ENCODE measurements at places on chromosomes 1 and 21.

DNA sequence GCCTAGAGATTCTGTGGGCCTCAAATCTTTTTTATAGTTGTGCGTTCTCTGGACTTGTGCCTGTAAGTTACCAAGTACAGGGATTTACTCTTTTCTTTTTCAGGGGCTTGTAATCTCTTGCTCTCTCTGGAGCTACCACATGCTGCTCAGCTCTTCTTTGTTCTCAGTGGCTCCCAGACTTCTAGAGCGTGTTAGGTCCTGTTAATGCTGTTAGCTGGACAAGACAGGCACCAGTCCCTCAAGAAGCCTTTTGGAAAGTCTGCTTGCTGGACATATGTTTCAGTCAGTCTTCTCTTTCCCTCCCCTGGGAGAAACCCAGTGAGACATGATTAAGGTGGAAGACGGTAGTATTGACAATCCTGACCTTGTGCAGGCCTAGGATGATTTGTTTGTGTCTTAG is 29.4 kb downstream of the KCNK2 start:
- no peak for DNase-seq

GRCh38 chr1:22805672-22806038 is 95.0 kb downstream of the EPHB2 start:
- DNase-seq: no peak

GRCh38 chr21:32547018-32547417 is 38.3 kb downstream of the TCP10L start:
- DNase-seq: peak; percentile 68

- DNase-seq: peak; percentile 68
Observed at GRCh38 chr1:226063224-226063976, 884 bp downstream of the H3-3A start.

GRCh38 chr1:157101149-157101548 is 1.5 kb upstream of the ETV3L start:
- no peak for DNase-seq

DNA sequence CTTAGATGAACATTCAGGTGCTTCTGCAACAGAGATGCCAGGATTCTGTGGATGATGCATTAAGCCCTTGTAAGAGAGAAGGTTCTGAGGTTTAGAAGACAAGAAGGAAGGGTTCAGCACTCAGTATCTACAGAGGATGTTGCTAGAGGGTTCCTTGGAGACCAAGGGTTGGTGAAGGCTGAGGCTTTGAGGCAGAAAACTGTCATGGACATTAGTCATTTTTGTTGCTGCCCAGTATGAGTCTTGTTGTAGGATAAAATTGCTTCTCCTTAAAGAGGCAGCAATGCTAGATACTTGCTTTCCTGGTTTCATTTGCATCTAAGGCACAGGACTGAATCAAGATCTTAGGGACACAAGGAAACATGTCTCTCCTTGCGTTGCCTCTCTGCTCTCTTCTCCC is 319.4 kb upstream of the NFIA start:
- no peak for DNase-seq

DNA sequence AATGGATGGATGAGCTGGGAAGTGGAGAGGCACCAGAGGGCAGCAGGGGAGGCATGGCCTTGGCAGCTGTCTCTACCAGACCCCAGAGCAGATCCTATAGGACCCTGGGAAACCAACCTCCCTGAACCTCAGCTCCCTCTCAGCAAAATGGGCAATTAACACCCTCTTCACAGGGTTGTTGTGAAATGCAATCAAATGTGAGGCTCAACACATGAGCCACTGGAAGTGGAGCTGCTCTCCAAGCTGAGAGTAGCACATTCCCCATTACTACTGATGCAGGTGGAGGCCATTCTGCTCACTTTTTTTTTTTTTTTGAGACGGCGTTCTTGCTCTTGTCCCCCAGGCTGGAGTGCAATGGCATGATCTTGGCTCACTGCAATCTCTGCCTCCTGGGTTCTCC is 6.5 kb upstream of the SYNC start:
- DNase-seq: no peak

DNA sequence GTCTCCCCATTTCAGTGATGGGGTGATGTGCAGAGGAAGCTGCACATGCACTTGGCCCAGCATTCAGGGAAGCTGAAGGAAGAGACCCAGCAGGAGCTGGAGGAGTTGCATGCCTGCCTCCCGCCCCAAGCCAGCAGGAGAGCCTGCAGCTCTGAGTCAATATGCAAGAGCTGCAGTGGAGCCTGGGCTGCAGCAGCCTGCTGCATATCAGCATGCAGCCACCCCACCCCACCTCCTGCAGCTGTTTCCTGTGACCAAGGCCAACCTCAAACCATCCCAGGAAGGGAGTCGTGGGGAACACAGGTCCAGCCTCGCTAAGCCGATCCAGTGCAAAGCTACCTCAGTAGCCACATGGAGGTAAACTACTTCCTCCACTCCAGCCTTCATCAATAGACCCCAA is 18.9 kb downstream of the AGT start:
- DNase-seq: no peak

GRCh38 chr1:161215076-161215475 is at the start of gene FCER1G:
TSS of gene FCER1G (plus strand) at chr1:161215295. CDS start at chr1:161215322, 27 bp downstream.
- no peak for DNase-seq
